ENCODE measurements at places on chromosomes 5 and 9.

- DNase-seq = no peak
These were observed 91.8 kb downstream of the FANCC start for GRCh38 chr9:95225726-95226106.

- DNase-seq = no peak
These were observed 56.3 kb downstream of the DAB2IP start for GRCh38 chr9:121707477-121708424.

GRCh38 chr5:172150514-172151425 is 37.3 kb downstream of the STK10 start:
- DNase-seq = no peak

DNA sequence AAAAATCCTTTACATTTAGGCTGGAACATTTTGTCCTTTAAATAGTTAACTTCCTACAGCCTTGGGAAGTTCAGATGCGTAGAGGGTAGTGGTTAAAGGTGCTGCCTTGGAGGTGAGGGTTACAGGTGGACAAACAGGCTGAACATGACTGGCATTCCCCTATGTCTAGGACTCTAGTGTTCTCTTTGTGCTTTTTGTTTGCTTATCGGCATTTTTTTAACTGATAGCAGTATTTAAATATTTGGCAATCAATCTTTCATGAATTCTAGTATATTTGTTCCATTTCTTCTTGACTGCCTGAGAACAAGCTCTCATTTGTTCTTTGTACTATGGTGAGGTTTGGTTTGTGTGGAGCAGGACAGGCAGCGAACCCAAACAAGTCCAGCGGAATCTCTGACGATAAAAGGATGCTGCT is 307.6 kb downstream of the CTNND2 start:
- no peak for DNase-seq

GRCh38 chr5:143312822-143313221 is 90.7 kb downstream of the NR3C1 start:
- no peak for DNase-seq

GRCh38 chr9:107248714-107249113 is 34.4 kb upstream of the RAD23B start:
- no peak for DNase-seq

- DNase-seq = no peak
These were observed 74.7 kb downstream of the LNPEP start for GRCh38 chr5:97010606-97011005.

DNA sequence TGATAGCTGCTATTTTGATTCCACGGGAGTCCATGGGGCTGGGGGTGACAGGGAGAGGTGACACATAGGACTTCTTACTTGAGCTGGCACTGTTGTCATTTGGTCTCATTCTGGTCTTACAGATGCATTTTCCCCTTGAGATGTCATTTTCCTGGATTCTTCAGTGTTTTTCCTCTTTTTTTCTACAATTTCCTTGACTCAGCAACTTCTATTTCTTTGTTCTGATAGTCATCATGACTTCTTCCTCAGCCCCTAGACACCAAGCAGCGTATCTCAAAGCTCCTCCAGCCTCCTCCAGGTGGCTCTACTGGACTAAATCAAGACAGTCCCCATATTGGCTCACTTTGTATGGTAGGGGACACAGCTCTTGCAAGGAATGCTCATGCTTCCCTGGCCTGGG is 16.5 kb downstream of the LVRN start:
- DNase-seq = no peak

GRCh38 chr5:138737494-138738265 is 15.5 kb upstream of the CTNNA1 start:
- no peak for DNase-seq

- no peak for DNase-seq
These were observed 41.4 kb downstream of the PSIP1 start for GRCh38 chr9:15469406-15469805.

DNA sequence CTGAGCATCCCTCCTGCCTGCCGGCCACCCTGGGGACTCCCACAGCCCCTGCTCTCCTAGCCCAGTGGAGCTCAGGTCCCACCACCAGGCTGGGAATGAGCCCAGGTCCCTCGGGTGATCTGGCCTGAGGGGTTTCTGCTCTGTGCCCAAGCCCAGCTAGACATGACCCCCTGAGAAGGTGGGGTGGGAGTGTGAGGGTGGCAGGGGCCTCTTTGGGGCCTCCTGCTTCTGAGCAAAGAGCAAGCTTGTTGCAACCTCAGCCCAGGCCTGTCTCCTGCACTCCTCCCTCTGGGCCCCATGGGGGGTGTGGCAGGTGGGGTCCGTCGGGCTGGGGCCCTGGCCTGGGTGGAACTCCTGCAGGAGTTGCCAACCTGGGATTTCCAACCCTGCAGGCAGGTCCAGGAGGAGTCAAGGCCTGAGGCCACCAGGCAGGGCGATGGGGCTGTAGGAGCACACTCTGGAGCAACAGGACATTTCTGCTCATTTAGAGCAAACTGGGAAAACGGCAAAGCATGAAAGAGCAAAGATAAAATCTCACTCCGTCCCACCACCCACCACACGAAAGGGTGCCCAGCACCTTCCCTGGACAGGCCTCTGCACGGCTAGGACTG is 11.4 kb upstream of the NRARP start:
- DNase-seq = peak; percentile 0
